ENCODE measurements at places on chromosomes 12 and 14. TPM values are rescaled to one million over a fixed set of nuclear protein-coding genes. Genes with fewer than 3 reads are reported as not detected.

The SRRM4 gene
- total RNA-seq, result 0.12 TPM

GRCh38 chr14:51131516-51131915, 36.6 kb upstream of the TRIM9 start:
- H3K27ac ChIP-seq, result no peak overlapping the region
- H3K4me1 ChIP-seq, result no peaks in the 10 kb centered on the region
- H3K4me3 ChIP-seq, result no peak overlapping the region
- no peaks in the 10 kb centered on the region for H3K27me3 ChIP-seq

DNA sequence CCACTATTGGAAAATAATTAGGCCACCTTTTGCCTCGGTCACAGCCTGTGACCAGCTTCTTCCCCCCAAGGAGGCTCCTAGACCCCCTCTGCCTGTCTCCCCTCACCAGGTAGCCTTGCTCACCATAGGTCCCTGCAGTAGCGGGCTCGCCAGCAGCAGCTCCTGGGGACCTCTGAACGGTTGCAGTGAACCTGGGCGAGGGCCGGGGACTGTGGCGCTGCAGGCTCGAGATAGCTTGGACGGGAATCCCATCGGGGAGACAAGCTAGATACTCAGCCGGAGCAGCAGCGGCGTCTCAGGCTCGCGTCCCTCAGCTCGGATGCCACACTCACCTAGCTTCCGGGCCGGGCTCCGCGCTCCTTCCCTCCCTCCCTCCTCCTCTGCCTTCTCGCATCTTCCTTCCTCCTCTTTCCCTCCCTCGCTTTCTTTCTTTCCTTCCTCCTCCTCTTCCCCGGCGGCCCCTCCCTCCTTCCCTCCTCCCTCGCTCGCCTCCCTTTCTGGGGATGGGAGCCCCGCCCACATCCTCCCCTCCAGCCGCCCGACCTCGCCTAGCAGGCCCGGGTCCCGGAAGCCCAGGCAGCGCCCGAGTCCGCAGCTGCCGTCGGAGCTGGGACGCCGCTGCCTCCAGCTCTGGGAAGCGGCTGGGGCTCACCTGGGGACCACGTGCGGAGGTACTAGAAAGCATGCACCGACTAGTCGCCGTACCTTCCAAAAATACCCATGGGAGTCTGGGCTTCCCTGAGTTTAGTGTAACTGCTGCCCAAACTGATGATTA, at the start of gene BMP4:
BMP4 (minus strand) TSS at position 399 of the 775 bp plus-strand sequence. CDS start 4,603 bp downstream, outside the sequence.
- no peaks in the 10 kb centered on the region for H3K36me3 ChIP-seq
- peaks cover 20% of the 10 kb centered on the region for H3K4me1 ChIP-seq
- DNase-seq, result peak; percentile 89
- peaks cover 9% of the 10 kb centered on the region for H3K27me3 ChIP-seq

The ART4 gene
- 4.3 TPM for total RNA-seq

The SERPINA9 gene
- total RNA-seq, result not detected

DNA sequence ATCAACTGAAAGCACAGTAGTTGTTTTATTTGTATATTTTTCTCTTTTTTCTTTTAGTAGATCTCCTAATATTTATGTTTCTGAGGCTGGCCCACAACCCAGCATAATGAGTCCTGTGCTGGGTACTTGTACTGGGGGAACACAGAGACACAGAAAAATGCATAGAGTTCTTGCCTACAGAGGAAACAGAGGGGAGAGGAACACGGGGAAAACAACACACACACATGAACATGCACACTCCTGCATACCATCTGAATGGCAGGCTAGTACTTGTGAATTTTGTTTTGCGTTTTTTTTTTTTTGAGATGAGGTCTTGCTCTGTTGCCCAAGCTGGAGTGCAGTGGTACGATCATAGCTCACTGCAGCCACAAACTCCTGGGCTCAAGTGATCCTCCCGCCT, 21.3 kb downstream of the PITPNM2 start:
- no peaks in the 10 kb centered on the region for H3K36me3 ChIP-seq
- H3K27me3 ChIP-seq, result no peaks in the 10 kb centered on the region
- peaks cover 22% of the 10 kb centered on the region for H3K4me1 ChIP-seq
- H3K27ac ChIP-seq, result no peak overlapping the region
- DNase-seq, result no peak

DNA sequence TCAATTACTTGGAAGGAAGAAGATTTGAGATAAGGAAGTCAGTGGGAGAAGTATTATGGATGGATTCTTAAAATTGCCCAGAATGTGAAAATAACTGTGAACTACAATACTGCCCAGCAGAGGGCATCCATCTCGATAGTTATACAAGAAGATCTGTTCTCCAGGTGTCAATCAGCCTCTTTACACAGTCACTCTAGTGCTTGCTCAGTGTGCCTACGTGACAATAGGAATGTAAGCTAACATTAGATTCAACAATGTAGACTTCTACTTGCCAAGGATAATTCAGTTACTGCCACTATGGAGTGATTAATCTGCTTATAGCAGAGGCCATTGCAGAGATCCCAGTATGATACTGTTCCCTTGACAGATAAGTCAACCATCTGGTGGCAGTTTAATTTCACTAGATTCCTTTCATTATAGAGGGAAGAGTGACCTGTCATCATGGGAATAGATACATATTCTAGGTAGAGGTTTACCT, 10.6 kb upstream of the MAP4K5 start:
- H3K27me3 ChIP-seq, result no peaks in the 10 kb centered on the region
- no peaks in the 10 kb centered on the region for H3K4me1 ChIP-seq
- no peak for DNase-seq
- no peak overlapping the region for H3K27ac ChIP-seq
- no peaks in the 10 kb centered on the region for H3K36me3 ChIP-seq

- H3K27ac ChIP-seq, result peak overlapping the region; percentile 21
- peaks cover 69% of the 10 kb centered on the region for H3K4me1 ChIP-seq
- peaks cover 3% of the 10 kb centered on the region for H3K36me3 ChIP-seq
- no peaks in the 10 kb centered on the region for H3K27me3 ChIP-seq
Observed at GRCh38 chr14:55126932-55127459, 2.1 kb upstream of the LGALS3 start.

DNA sequence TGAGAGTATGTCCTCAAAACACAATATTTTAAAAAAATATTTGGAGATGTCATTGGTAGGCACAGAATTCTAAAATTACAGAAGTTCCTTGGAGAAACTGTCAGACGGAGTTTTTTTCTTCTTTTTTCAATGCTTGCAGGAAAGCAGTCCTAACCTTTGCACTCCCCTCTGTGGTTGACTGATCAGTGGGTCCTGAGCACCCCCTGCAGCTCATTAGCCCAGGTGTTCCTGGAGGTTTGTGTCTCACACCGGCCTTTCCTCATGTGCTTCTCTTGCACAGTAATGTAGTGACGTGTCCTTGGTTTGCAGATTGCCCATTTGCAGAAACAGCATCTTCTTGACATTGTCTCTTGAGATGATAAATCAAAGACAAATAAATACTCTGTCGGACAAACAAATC, 513.0 kb downstream of the TMEM121 start:
- H3K36me3 ChIP-seq, result no peaks in the 10 kb centered on the region
- no peaks in the 10 kb centered on the region for H3K27me3 ChIP-seq
- H3K27ac ChIP-seq, result no peak overlapping the region
- no peak for DNase-seq
- no peak overlapping the region for H3K4me3 ChIP-seq

- peaks cover 12% of the 10 kb centered on the region for H3K4me1 ChIP-seq
- H3K27ac ChIP-seq, result no peak overlapping the region
- no peaks in the 10 kb centered on the region for H3K27me3 ChIP-seq
- DNase-seq, result peak; percentile 26
Observed at GRCh38 chr14:104894331-104895206, 29.5 kb downstream of the CEP170B start.

The EML1 gene
- 43.3 TPM for total RNA-seq

DNA sequence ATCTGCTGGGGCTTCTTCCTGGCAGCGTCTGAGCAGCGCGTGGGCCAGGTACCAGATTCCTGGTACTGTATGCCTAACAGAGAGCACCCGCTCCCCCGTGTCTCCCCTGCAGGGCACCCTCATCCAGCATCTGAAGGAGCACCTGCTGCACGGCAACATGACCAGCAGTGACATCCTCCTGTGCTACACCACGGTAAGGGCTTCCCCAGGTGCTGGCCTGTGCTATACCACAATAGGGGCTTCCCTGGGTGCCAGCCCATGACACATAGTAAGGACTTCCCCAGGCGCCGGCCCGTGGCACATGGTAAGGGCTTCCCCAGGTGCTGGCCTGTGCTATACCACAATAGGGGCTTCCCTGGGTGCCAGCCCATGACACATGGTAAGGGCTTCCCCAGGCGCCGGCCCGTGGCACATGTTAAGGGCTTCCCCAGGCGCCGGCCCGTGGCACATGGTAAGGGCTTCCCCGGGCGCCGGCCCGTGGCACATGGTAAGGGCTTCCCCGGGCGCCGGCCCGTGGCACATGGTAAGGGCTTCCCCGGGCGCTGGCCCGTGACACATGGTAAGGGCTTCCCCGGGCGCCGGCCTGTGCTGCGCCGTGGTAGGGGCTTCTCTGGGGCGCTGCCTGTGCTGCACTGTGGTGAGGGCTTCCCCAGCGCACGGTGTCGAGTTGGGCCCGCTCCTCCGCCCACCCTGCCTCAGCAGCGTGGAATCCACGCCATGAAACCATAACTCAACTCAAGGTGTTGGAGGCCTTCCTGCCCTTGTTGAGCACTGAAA, 49.3 kb downstream of the AACS start:
- H3K27me3 ChIP-seq, result no peaks in the 10 kb centered on the region
- no peak for DNase-seq
- no peak overlapping the region for H3K4me3 ChIP-seq
- no peaks in the 10 kb centered on the region for H3K4me1 ChIP-seq
- no peaks in the 10 kb centered on the region for H3K36me3 ChIP-seq
- H3K27ac ChIP-seq, result no peak overlapping the region

DNA sequence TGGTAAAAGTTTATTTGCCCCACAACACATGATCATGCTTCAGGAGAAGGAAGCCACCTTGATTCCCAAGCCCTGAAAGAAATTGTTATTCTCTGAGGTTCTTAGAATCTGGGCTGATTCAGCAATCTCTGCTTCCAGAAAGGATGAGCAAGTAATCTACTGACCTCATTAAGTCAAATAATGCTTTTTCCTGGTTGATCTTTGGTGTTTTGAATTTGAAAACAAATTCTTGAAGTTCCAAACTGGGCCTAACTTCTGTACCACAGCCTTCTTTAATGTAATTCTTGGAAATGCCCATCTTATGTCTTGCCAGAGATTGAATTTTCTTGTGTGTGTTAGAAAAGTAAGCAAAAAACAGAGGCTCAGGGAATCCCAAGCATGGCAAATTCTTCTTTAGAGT, 319.2 kb upstream of the DDHD1 start:
- H3K36me3 ChIP-seq, result no peaks in the 10 kb centered on the region
- no peak overlapping the region for H3K4me3 ChIP-seq
- no peak for DNase-seq
- peaks cover 7% of the 10 kb centered on the region for H3K4me1 ChIP-seq
- no peak overlapping the region for H3K27ac ChIP-seq

The EGLN3 gene
- total RNA-seq, result 81.6 TPM

DNA sequence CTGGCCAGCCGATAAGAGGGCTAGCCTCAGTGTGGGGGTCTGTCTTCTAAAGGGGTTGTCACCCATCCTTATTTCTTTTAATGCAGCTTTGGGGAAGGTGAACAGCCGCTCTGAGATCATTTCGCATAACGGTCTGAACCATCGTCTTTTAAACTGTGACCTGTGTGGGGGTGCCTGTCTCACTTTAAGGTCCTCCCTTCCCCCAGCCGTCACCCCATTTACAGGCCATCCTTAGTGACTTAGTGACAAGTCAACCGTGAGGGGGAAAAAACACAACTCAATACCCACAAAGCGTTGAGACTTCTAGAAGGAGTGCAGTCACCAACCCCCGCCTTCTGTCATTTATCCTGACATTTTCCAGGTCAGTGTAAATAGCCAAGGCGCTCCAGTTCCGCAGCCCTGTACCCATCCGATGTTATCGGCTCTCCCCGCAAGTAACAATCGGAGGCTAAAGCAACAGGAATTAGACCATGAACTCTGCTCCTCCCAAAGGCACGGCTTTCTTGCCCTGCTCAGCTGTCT, 505 bp upstream of the DENND5B start:
- peak overlapping the region; percentile 88 for H3K27ac ChIP-seq
- H3K4me3 ChIP-seq, result peak overlapping the region; percentile 97
- peaks cover 27% of the 10 kb centered on the region for H3K4me1 ChIP-seq
- DNase-seq, result peak; percentile 41

The TPPP2 gene
- 1.2 TPM for total RNA-seq

GRCh38 chr14:96894966-96895365, 97.8 kb downstream of the VRK1 start:
- no peaks in the 10 kb centered on the region for H3K4me1 ChIP-seq
- no peaks in the 10 kb centered on the region for H3K27me3 ChIP-seq
- H3K27ac ChIP-seq, result no peak overlapping the region
- DNase-seq, result no peak

DNA sequence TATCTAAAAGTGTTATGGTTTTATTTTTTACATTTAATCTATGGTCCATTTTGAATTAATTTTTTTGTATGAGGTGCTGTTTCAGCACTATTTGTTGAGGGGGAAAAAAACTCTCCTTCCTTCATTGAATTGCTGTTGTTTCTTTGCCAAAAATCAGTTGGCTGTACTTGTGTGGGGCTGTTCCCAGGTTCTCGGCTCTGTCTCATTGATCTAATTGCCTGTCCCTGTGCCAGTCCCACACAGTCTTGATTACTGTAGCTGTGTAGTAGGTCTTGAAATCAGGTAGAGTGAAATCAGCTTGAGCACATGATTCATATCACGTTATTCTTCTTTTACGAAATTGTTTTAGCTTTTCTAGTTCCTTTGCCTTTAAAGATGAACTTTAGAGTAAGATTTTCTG, 109.7 kb downstream of the ADGRD1 start:
- peaks cover 8% of the 10 kb centered on the region for H3K4me1 ChIP-seq
- no peaks in the 10 kb centered on the region for H3K36me3 ChIP-seq
- H3K27ac ChIP-seq, result no peak overlapping the region
- H3K4me3 ChIP-seq, result no peak overlapping the region
- DNase-seq, result no peak

DNA sequence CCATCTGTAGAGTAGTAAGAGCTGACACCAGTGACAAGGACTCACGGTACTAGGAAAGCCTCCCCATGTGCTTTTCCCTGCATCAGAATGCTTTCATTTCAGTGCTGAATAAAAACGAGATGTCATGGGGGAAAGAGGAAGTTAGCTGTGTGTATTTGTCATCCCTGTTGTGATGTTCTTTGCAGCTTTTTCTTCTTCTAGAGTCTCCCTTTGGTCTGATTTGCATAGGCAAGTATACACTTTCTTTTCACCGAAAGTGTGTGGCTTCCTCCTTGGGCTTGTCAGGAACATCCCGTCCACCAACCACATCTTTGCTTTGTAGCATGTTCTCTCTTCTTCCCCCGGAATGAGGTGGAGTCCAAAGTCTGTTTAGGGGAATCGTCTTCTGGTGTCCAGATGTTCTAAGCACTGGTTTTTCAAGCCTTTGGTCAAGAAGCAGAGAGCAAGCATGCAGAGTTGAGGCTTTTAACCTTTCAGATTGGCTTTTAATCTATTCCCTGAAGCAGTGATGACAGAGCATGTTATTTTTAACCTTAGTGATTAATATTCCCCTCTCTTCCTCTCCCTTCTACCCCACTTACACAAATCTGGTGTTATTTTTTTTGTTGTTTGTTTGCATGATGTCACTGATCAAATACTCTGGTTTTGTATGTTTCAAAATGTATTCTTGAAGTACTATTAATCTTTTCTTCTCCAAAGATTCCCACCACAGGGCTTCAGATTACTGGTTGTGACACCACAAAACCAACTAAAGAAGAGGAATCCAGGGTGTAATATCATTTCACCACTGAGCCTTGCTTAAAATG, 163.4 kb downstream of the SAMD4A start:
- H3K4me1 ChIP-seq, result peaks cover 6% of the 10 kb centered on the region
- peak overlapping the region; percentile 68 for H3K27ac ChIP-seq
- H3K36me3 ChIP-seq, result no peaks in the 10 kb centered on the region

The ADGRD1 gene
- total RNA-seq, result 75.1 TPM

The SINHCAF gene
- total RNA-seq, result 11.7 TPM

The TAS2R46 gene
- total RNA-seq, result 0.79 TPM

All from heart left ventricle (tissue), 16 donors.